ENCODE measurements at places on chromosomes 11 and 22. TPM values are rescaled to one million over a fixed set of nuclear protein-coding genes. Genes with fewer than 3 reads are reported as not detected.

Gene MS4A6E
- not detected for total RNA-seq

Gene RTN4R
- total RNA-seq, result 8.9 TPM

Gene SRRD
- total RNA-seq, result 8.3 TPM

Gene A4GALT
- 0.54 TPM for total RNA-seq

Gene MS4A6A
- 4.3 TPM for total RNA-seq

Gene HBE1
- under 0.01 TPM for total RNA-seq

Gene P4HA3
- total RNA-seq, result 0.27 TPM

Gene SLC25A18
- total RNA-seq, result not detected

Gene MB
- total RNA-seq, result not detected

Gene EWSR1
- total RNA-seq, result 592 TPM

Gene EFEMP2
- 13.7 TPM for total RNA-seq

Gene GRM5
- total RNA-seq, result under 0.01 TPM

Gene SDF2L1
- total RNA-seq, result 41.7 TPM

Gene SLC7A4
- total RNA-seq, result 0.81 TPM
